ENCODE measurements at places on chromosomes 16 and 17. TPM values are rescaled to one million over a fixed set of nuclear protein-coding genes. Genes with fewer than 3 reads are reported as not detected.

GRCh38 chr17:64974750-64975317, 55.6 kb upstream of the LRRC37A3 start:
- DNase-seq = no peak

DNA sequence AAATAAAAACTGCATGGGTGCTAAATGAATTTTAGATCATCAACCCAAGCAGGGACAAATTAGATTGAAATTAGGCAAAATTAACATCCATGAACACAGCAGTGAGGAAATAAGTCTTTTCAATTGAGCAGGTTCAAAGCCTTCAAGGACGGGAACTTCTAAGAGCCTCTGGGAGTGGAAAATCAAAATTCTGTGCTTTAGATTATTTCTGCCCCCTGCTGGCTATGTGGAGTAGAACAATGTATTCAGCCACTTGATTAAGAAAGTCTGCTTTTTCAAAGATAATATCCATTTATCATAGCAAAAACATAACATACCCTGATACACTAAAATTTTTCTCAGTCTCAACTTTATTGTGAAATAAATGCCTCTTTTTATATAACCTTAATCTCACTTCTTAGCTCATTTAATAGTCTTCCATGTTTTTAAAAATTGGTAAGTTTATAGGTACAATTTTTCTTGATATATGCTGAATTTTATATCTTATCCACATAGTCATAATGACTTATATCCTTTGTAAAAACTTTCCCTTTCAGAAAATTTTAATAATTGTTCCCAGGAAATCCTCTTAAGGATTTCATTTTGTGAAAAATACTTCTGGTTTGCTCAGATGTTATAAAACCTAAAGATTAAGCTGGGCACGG, 28.1 kb upstream of the NOL11 start:
- peak; percentile 41 for DNase-seq

DNA sequence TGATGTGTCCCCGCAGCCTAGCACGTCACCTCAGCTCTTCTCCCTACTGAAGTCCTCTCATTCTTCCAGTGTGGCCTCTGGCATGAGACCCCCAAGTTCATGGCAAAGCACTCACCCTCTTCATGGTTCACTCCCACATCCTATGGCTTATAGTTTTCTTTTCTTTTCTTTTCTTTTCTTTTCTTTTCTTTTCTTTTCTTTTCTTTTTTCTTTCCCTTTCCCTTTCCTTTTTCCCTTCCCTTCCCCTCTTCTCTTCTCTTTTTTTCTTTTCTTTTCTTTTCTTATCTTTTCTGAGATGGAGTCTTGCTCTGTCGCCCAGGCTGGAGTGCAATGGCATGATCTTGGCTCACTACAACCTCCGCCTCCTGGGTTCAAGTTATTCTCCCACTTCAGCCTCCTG, 58.4 kb upstream of the NLRP1 start:
- no peak for DNase-seq

GRCh38 chr16:75624921-75625334, 1.8 kb upstream of the ADAT1 start:
- no peak for DNase-seq

DNA sequence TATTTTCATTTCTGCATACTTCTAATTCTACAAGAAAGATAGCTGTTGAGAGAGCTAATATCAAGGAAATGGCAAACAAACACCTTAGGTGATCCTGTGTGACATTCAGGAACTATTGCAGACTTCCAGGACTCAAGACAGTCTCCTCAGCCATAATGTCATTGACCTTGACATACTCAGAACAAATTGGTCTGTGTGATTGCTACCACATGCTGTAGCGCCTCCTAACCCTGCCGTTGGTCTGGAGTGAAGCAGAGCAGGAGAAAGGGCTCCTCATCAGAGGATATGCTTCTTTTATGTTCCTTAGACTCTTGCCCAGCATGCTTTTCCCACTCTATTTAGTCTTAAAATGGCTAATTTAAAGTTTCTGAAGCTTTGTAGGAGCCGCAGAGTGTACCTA, 194.2 kb upstream of the TBX2 start:
- DNase-seq = no peak

DNA sequence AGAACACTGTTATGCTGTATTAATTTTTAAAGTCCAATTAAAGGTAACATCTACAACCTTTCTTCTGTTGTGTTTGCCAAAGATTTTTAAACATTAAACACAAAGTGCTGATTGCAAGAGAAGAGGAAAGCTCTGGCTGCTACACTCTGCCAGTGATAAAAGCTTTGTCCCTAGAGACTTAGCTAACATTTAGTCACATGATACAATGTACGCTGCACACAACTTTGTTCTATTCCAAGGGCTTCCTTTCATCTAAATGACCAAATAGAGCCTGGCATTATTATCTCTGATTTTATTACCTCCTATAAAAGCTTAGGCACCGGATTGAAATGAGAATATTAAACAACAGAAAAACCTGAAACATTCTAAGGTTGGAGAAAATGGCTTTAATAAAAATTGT, 388.7 kb upstream of the PMFBP1 start:
- no peak for DNase-seq

GRCh38 chr17:80825471-80826345, 165.9 kb upstream of the CHMP6 start:
- no peak for DNase-seq

GRCh38 chr16:16988963-16989362, 481.8 kb downstream of the XYLT1 start:
- no peak for DNase-seq

The C17orf100 gene
- total RNA-seq = 0.88 TPM

The KRTAP2-2 gene
- not detected for total RNA-seq

The ITGAL gene
- total RNA-seq = not detected

The CDH16 gene
- total RNA-seq = not detected

Measured in SJSA1 (cell line).